ENCODE measurements at places on chromosomes 2 and 18.

DNA sequence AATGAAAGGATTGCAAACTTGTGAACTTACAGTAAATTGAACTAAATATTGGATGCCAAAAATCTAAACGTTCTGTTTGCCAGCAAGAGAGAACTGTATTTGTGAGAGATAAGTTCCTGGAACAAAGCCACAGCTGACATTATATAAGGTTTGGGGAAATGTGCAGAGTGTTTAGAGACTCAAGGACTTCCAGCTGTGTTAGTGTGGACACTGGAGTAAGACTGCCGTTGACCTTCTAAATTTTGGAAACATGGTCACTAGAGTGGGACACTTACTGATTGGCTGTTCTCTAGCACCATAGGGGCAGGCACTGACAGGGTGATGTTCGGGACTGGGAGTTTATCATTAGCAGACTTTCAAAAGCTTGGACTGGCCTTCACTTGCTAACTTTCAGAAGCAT, 40.5 kb downstream of the SCN9A start:
- DNase-seq: no peak

GRCh38 chr2:223786943-223787342, 50.4 kb downstream of the AP1S3 start:
- no peak for DNase-seq

DNA sequence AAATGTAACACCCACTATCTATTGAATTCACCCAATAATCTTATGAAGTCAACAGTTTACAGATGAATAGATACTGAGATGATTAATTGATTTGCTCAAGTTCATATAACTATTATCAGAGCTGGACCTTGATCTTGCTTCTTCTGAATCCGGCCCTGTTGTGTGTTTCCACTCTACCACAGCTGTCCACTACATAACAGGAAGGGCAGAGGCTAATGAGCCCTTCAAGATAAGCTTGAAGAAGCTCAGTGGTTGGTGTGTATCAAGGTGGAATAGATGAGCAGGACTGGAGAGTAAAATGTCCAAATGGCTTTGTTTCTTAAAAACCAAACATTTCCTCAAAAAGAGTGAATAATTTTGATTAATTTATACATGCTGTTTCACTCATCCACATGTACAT, 56.4 kb upstream of the ITGB6 start:
- no peak for DNase-seq

- DNase-seq: no peak
Measured at GRCh38 chr18:44625386-44625785, 55.3 kb upstream of the SETBP1 start.

DNA sequence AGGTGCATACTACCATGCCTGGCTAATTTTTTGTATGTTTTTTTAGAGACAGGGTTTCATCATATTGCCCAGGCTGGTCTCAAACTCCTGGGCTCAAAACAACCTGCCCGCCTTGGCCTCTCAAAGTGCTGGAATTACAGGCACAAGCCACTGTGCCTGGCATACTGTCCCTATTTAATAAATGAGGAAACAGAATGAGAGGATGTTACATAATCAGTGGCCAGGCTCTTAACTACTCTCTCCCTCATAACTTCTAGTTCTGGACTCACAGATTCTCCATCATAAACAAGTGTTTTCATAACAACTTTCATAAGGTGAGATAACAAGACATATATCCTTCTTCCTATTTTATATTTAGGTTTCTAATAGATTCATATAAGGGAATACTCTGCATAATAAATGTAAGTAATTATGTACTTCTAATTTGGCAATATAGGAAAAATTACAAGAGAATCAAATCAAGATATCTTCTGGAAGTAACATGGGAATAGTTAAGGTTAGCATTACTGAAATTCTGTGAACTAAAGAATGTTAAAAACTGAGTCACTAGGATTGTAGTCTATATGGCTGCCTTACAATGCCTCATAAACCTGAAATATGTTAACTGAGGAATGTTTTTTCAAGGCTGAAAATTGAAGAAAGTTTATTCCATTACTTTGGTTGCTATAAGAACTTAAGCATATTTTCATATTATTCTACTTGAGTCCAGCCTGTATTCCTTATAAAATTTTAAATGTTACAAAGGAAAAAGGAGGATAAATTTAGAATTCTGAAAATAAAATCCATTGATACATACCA, 71.3 kb downstream of the SLC25A12 start:
- no peak for DNase-seq
